ENCODE measurements at places on chromosomes 1 and 21. TPM values are rescaled to one million over a fixed set of nuclear protein-coding genes. Genes with fewer than 3 reads are reported as not detected.

Gene PHF13
- total RNA-seq = 10.7 TPM

GRCh38 chr1:245715970-245716369 is 561.2 kb downstream of the KIF26B start:
- DNase-seq = no peak

DNA sequence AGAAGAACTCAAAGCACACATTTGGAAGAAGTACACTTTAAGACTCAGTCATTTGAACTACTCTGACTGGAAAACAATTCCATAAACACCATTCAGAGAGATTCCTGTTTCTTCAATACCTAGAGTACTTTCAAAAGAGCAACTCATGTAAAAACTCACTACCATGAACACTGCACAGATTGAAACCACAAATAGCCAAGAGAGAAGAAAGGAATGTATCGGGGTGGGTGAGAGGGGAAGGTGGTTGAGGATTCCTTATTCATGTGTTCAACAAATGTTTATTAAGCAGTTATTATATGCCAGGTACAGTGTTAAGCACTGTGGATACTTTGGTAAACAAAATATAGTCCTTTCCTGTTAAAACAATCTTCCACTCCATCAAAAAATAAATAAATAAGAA is 64.7 kb downstream of the NRIP1 start:
- DNase-seq = no peak

DNA sequence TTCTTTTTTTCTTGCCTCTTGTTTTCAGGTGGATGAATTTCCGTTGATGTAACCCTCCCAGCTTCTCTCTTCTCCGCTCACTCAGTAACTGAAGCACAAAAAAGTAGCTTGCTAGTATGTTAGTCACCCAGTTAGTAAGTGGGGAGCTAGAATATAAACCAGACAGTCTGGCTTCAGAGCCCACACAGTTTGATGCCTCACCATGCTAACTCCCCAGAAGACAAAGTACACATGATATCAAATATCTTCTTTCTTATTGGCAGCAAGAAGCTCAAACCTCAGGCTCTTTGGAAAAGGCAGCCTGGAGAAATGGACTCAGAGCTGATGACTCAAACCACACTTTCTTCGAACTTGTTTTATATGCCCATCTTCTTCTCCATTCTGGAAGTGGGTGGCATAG is 187.5 kb upstream of the PLXNA2 start:
- DNase-seq = no peak

- no peak for DNase-seq
Measured at GRCh38 chr1:31373897-31374486, 1.1 kb upstream of the FABP3 start.

All from activated CD8-positive, alpha-beta memory T cell treated with anti-CD3 and anti-CD28 coated beads, Interleukin-2, amount 10 ng/mL, durations not matched to agents 7 days and 5 days (primary cell).